ENCODE measurements at places on chromosomes 3 and 15.
A peak's percentile ranks its signal among the peaks of the same experiment; 100 is the strongest.

- no peak for DNase-seq
Observed at GRCh38 chr3:4071481-4072184, 231.5 kb upstream of the SETMAR start.

DNA sequence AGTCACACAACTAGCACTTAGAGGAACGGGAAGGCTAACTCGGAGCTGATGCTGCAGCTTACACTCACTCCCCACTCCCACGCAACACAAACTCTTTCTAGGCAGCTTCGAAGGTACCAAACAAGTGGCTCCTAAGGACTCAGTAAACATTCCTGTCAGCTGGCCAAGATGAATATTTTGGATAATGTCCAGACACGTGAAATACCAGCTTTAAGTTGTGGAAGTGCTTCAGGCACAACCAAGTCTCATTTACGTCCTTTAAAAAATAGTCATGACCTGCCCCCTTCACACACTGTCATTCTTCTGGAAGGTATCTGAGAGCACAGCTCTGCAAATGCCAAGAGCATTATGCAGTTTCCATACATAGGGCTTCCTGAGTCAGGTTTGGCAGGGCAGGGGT lies 1005.9 kb upstream of the CFAP20DC start:
- DNase-seq = no peak

GRCh38 chr3:107356706-107357105 lies 20.5 kb upstream of the CCDC54 start:
- no peak for DNase-seq

- DNase-seq = no peak
Observed at GRCh38 chr3:23916152-23916885, 471 bp downstream of the NKIRAS1 start.

DNA sequence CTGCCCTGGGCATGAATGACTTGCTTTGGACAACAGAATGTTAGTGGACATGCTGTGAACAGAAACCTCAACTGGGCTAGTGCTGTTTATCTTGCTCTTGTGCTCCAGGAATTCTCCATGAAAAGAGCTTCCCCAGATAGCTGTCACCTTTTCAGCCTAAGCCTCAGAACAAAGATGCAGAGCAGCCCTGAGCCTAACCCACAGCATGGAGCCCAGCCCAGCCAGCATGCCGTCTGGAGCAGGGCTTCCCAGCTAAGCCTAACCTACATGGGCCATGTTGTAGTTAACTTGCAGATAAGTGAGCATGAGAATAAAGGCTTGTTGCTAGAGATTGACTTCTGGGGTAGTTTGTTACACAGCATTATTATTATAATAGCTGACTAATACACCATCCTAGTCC lies 48.9 kb downstream of the SCN5A start:
- no peak for DNase-seq

DNA sequence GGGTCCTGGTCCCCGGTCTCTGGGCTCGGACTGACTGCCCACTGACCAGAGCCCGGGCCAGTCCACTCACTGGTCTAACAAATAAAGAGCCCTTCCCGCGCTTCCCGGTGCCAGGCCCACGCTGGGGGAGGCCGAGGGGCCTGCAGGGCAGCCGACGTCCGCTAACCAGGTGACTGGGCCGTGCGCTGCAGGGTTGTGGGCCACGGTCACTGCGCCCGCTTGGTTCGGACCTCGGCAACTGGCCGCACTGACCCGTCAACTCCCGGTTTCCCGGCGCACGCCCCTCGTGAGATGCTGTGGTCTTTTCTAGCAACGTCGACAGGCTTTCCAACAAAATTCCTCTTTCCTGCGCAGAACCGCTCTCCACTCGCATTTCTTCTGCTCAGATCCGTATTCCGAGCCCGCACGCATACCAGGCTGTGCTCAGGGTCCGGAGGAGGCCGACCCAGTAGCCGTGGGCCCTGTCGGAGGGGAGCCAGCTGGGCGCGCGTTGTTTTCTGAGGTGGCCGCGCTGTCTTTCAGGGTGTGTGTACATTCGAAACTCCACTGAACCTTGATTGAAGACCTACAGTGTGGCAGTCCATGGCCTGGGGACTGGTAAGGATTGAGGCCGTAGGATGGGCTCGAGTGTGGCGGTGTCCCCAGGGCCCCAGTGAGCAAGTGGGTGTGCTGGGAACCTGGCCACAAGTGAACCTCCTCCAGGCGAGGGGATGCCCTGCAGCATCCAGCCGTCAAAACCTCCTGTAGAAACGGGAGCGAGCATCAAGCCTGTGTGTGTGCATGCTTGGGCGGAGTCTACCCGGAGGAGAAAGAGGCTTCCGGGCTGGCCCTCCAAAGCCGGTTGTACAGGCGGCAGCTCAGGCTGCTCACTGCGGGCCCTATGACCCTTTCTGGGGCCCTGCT lies 875 bp upstream of the NT5DC2 start:
- peak; percentile 25 for DNase-seq

GRCh38 chr3:56347219-56347871 lies 120.9 kb downstream of the ERC2 start:
- DNase-seq = peak; percentile 66

DNA sequence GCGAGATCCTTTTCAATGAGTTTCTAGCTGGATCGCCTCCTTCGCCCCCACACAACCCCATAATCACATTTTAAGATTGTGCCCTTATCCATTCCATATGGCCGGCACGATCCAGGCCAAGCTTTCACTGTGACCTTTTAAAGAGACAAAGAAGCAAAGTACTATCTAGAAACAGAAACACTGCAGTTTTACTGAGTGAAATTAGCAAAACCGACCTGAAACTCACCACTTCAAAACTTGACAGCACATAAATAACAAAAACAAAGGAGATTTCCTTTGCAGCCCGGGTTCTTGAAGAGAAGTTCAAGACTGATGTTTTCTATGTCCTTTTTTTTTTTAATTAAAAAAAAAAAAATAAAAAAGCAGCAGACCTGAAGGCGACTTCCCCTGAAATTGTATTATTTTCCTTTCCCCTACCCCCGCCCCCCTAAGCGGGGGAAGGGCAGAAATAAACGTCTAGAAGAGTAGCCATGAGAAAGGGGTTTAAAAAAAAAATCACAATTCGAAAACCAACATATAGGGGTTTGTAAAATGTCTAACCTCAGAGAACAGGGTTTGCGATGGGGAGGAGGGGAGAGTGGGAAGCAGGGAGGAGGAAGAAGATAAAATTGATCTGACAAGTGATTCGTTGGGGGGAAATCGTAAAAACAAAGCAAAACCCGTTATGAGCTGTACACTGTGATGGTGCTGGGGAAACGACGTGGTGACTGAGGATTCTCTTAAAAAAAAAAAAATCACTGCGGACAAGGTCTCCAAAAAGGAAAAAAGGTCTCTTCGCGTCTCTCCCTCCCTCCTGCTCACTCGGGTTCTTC lies 1.5 kb downstream of the SATB1 start:
- peak; percentile 52 for DNase-seq

DNA sequence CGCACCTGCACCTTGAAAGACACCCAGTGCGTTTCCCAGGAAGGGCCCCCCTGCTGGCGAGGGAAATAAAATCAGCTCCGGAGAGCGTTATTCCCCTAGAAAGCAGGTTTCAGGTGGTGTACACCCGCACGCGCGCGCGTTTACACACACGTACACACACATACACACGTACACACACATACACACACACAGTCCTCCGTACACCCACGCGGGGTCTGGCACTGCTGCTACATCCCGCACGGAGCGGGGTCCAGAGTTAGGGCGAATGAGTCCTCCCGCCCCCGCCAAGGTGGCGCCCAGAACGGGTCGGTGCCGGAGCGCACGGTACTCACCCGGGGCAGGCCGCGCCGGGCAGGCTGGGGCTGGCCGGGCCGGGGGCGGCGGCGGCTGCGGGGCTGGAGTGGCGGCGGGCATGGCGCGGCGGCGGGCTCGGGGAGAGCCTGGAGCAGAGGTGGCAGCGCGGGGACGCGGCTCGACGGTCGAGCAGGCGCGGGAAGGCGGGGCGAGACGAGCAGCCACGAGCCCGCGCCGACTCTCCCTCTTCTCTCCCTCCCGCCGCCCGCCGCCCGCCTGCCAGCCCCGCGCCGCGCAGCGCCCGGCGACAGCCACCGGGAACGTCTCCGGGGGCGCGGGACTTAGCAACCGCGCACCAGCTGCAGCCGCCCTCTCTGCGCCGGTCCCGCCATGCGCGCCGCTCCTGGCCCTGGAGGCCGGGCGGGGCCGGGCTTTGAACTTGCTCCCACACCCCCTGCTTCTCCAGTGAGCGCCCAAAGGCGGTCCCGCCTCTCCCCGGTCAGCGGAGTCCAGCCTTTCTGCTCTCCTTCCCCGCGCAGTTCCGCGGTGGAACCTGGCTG lies at the start of gene DCLK3:
DCLK3 (minus strand) TSS at position 704 of the 854 bp plus-strand sequence; CDS start at position 414, 290 bp downstream.
- peak; percentile 34 for DNase-seq

DNA sequence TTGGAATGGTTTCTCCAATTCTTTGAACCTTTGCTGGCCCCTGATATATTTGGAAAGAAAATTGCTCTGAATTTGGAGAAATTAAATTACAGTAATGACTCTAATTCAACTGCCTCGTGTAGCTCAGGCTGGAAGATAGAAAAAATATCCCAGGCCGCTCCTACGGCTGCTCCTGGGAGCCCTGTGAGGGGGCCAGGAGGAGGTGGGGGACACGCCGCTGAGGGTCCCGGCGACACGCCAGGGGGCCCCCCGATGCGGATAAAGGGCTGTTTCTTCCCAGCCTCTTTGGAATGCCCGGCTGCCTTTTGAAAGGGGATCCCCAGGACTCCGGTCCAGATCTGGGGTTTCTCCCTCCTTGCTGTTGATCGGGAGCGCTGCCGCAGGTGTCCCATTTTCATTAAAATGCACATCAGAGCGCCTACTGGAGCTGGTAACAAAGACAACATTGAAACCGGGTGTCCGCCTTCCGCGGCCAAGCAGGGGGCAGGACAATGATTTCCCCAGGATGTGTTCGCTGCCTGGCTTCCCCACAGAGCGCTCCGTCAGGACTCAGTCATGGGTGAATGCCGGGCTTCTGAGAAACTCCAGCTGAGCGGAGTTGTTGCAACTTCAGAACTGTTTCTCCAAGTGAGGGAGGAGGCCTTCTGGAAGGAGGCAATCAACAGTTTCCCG lies 200.1 kb upstream of the KBTBD8 start:
- no peak for DNase-seq

- DNase-seq = peak; percentile 76
Observed at GRCh38 chr3:48507256-48508061, 3.5 kb upstream of the SHISA5 start.

GRCh38 chr3:42751609-42752008 lies 21.4 kb downstream of the CCDC13 start:
- peak; percentile 16 for DNase-seq

GRCh38 chr3:190121383-190121782 lies 686 bp upstream of the P3H2 start:
- DNase-seq = no peak

GRCh38 chr3:82498186-82498585 lies 736.7 kb upstream of the GBE1 start:
- DNase-seq = no peak

GRCh38 chr15:57026016-57026592 lies 107.7 kb downstream of the TCF12 start:
- DNase-seq = no peak

GRCh38 chr3:16875876-16876550 lies 8.7 kb upstream of the PLCL2 start:
- no peak for DNase-seq

GRCh38 chr15:69472562-69472961 lies 19.9 kb downstream of the RPLP1 start:
- no peak for DNase-seq

DNA sequence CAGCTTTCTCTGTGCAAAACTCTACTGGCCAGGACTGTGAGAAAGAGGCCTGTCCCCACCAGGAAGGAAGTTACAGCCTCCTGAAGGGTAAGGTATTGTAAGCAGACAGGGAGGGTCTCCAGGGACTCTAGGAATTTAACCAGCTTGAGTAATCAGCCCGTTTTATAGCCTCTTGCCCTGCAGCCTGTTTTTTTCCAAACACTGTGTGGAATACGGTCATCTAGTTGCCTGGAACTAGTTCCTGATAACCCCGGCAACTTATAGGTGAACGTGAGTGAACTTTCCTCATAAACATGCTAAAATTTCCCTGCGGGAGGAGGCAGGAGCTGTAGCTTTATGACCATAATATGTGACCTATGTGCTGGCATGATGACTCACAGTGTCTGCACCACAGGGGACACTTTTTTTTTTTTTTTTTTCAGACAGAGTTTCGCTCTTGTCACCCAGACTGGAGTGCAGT lies 60.1 kb upstream of the DAZL start:
- DNase-seq = no peak

GRCh38 chr15:68449389-68449788 lies 17.4 kb upstream of the ITGA11 start:
- DNase-seq = no peak

DNA sequence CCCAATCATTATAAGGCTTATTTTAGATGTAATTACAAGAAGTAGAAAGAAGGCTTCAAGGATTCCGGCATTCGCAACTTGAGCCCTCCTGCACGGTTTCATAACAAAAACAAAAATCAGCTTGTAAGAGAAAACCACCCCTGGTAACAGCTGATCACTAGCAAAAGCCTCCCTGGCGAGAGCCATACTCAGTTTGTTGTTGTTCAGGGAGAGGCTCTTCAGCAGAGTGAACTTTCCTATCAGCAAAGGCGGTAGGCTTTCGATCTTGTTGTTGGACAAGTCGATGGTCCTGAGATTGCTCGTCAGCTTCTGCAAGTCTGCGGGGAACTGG lies 710 bp downstream of the LRRC57 start:
- DNase-seq = no peak

DNA sequence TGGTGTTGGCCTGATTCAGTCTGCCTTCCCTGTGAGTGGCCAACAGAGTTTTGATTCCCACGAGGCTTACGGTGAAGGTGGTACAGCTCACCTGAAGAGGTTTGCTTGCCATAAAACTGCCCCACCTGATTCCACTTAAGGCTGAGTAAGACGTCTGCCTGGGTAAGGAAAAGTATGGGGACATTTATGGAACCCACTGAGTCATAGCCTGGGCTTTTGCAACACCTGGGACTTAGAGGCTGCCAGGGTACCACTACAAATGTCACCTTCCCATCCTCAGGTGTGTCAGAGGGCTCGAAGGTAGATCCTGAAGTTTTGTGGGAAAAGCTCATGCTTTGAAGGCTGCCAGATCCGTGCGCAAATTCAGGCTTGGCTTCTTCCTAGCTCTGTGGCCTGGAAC lies 56.9 kb upstream of the SLCO2A1 start:
- DNase-seq = no peak

DNA sequence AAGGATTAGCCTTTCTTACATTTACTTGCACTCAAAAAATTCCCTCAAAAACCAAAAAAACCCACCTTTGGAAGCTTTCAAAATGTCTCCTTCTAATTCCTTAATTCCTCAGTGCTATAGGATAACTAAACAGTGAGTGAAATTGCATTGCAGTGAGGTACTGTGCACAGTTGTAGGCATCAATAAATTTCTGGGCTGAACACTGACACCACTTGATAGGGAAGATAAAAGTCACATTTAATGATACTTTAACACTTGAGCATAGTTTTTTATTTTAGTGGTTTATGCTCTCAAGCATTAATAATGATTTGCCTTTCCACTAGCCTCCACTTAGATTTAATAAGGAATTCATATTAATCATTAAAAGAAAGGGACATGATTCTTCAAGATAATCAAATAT lies 52.3 kb downstream of the MAP2K5 start:
- DNase-seq = no peak

GRCh38 chr3:153596401-153596800 lies 434.4 kb downstream of the RAP2B start:
- no peak for DNase-seq

Data from stimulated activated CD8-positive, alpha-beta memory T cell treated with anti-CD3 and anti-CD28 coated beads, Interleukin-4, amount 100 ng/mL, for 48 hours (primary cell).